ENCODE measurements at places on chromosomes 13 and 19. TPM values are rescaled to one million over a fixed set of nuclear protein-coding genes. Genes with fewer than 3 reads are reported as not detected.

CGB1 gene
- not detected for total RNA-seq

SAE1 gene
- 102 TPM for total RNA-seq

TGDS gene
- 10.8 TPM for total RNA-seq

PLK5 gene
- total RNA-seq = 0.24 TPM

TGFBR3L gene
- 1.1 TPM for total RNA-seq

DNA sequence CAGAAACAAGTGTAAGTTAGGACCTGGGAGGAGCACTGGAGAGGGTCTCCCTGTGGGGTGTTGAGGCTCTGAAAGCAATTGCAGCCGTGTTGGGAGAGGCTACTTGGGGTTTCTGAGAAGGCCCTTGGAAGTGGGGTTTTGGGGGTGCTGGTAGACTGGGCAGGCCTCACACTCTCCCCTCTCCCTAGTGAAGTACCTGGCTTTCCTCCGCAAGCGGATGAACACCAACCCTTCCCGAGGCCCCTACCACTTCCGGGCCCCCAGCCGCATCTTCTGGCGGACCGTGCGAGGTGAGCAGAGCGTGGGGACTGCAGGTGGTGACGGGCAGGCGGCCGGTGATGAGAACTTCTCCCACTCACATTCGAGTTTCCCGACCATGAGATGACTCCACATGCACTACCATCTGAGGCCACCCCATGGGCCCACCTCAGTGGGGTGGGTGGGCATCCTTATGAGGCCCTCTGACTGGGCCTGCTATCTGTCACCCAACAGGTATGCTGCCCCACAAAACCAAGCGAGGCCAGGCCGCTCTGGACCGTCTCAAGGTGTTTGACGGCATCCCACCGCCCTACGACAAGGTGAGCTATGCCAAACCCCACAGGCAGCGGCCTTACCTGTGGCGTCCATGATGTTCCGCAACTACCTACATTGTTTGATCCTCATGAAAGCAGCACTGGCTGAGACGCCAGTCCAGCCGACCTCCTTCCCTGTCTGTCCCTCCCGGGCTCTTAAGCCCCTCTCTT, 3.0 kb downstream of the RPL13A start:
- H3K27ac ChIP-seq = peak overlapping the region; percentile 92
- peaks cover 43% of the 10 kb centered on the region for H3K36me3 ChIP-seq
- peaks cover 11% of the 10 kb centered on the region for H3K4me1 ChIP-seq
- peak overlapping the region; percentile 98 for H3K4me3 ChIP-seq

DNA sequence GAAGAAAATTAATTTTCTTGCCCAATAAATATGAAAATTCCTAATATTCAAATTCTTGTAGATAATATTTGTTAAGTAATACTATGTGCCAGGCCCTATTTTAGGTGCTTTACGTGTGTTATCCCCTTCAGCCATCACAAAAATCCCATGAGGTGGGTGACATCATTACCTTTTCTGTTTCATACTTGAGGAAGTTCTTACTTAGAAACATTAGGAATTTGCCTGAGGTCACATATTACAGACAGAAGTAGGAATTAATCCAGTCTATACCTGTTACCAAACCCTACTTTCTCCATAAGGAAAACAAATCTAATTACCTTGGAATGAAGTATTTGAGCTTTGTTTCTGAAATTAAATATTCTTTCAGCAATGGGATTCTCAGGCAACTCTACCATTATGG, 336.1 kb downstream of the GPC6 start:
- no peaks in the 10 kb centered on the region for H3K36me3 ChIP-seq
- no peak for DNase-seq
- peaks cover 7% of the 10 kb centered on the region for H3K4me1 ChIP-seq
- H3K27me3 ChIP-seq = no peaks in the 10 kb centered on the region
- H3K4me3 ChIP-seq = no peak overlapping the region
- H3K27ac ChIP-seq = no peak overlapping the region

GRCh38 chr13:44274771-44275205, 98.8 kb upstream of the SERP2 start:
- H3K27me3 ChIP-seq = peaks cover 3% of the 10 kb centered on the region
- H3K4me3 ChIP-seq = no peak overlapping the region
- peaks cover 24% of the 10 kb centered on the region for H3K4me1 ChIP-seq

DNA sequence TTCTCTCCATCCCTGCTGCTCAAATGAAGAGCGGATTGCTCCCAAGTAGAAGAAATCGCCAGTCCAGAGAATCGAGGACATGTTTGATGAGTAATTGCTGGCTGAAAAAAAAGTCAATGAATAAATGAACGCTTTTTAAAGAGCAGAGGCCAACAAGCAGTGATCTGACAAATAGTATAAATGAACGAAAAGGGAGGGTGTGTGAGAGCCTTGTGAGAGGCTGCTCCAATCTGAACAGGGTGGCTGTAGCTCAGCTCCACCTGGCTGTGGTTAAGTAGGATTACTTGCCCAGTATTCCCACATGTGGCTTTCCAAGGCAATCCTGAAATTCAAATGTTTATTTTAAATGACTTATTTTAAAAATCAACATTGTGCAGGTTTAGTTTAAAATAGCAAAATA, 117.1 kb downstream of the TSHZ3 start:
- H3K4me1 ChIP-seq = no peaks in the 10 kb centered on the region
- no peak overlapping the region for H3K27ac ChIP-seq
- H3K4me3 ChIP-seq = no peak overlapping the region
- H3K36me3 ChIP-seq = no peaks in the 10 kb centered on the region
- H3K27me3 ChIP-seq = peaks cover 8% of the 10 kb centered on the region

DNA sequence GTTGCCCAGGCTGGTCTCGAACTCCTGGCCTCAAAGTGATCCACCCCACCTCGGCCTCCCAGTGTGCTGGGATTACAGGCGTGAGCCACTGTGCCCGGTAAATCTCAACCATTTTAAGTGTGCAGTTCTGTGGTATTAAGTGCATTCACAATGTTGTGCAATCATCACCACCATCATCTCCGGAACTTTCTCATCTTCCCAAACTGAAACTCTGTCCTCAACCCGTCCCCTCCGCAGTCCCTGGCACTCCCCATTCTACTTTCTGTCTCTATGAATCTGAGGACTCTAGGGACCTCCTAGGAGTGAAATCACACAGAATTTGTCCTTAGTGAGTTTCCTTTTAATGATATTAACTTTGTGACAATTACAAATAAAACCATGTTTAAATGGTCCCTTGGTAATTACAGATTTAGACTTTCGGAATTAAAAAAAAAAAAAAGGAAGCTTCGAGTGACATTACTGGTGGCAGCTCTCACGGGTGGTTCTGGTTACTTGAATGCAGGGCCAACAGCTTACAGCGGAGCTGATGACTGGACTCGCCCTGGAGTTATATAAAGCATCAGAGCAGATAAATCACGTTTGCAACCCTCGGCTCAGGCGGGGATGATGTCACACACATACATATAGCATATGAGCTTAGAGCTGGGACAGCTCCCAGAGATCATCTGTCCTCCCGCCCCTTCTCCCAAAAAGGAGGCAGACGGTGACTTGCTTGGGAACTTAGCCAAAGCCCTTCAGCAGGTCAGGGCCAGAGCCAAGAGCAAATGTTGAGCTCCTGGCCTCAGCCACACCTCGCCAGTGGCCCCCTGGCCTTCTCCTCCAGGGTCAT, 89.8 kb downstream of the ZNF557 start:
- H3K4me1 ChIP-seq = peaks cover 5% of the 10 kb centered on the region
- no peak for DNase-seq

- H3K4me1 ChIP-seq = peaks cover 19% of the 10 kb centered on the region
- no peaks in the 10 kb centered on the region for H3K36me3 ChIP-seq
- DNase-seq = no peak
- no peak overlapping the region for H3K4me3 ChIP-seq
These were observed 22.8 kb downstream of the TSHZ3 start for GRCh38 chr19:31326329-31327028.

DNA sequence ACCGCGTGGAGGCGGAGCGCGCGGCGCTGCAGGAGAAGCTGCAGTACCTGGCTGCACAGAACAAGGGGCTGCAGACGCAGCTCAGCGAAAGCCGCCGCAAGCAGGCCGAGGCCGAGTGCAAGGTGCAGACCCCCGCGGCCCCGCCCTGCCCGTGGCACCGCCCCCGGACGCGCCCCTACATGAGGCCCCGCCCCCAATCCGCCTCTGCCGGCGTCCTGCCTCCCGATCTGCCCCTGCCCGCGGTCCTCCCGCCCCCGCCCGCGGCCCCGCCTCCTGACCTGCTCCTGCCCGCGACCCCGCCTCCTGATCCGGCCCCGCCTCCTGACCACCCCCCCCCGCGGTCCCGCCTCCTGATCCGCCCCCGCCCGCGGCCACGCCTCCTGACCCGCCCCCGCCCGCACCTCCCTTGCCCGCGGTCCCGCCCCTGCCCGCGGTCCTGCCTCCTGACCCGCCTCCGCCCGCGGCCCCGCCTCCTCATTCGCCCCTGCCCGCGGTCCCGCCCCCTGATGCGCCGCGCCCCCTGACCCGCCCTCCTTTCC, 11.7 kb downstream of the PRR36 start:
- H3K4me1 ChIP-seq = no peaks in the 10 kb centered on the region
- no peaks in the 10 kb centered on the region for H3K36me3 ChIP-seq
- H3K27me3 ChIP-seq = peaks cover 19% of the 10 kb centered on the region
- H3K27ac ChIP-seq = no peak overlapping the region

DNA sequence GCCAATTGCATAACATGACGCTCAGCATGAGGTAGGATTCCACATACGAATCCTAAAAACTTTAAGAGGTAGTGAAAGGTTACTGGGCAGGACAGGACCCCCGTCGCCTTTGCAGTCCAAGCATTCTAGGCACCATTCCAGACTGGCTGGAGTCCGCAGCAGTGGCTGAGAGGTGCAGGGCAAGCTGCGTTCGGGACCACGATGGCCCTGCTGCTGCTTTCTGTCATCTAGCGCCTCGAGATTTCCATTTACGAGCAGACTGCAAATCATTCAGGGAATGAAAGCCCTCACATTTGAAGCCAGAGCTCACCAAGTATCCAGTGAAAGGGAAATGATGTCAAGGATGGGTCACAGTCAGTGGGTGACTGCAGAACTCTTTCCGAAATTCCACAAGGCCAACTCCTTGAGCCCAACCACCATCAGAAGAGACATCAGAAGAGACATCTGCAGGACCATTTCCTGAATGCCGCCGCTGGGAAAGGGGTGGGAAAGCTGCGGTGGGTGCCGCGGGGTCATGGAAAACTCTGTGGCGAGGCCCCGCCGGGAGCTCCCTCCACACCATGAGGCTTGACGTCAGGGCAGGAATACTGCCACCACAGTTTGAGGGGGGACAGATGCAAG, 88.3 kb downstream of the COL4A1 start:
- no peak for DNase-seq
- no peaks in the 10 kb centered on the region for H3K27me3 ChIP-seq
- no peak overlapping the region for H3K4me3 ChIP-seq
- H3K27ac ChIP-seq = no peak overlapping the region
- peaks cover 24% of the 10 kb centered on the region for H3K4me1 ChIP-seq
- H3K36me3 ChIP-seq = no peaks in the 10 kb centered on the region

DNA sequence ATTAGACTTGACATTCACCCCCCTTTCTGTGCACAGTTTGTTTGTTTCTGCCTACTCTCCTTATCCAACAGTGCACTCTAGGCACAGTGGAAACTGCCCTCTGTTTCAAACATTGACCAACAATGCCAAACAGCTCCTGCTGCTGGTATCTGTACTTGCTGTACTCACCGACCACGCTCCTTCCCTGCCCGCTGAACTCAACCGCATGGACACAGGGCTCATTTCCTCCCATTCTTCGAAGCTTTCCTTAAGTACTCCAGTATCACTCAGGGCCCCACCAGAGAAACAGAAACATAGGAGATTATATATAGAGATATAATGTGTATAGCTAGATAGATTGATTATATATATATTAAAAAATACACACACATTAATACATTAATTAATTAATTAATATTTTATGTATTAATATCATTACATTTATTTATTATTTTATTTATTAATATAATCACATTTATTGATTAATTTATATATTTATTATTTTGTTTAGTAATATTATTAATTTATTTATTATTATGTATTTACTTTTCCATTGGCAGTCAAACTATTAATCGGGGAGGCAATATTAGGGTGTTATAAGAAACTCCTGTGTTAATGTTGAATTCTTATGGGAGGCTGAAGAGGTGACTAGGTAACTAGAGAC, 1528.2 kb downstream of the EFNB2 start:
- H3K4me1 ChIP-seq = no peaks in the 10 kb centered on the region
- no peak overlapping the region for H3K27ac ChIP-seq
- H3K27me3 ChIP-seq = no peaks in the 10 kb centered on the region
- no peaks in the 10 kb centered on the region for H3K36me3 ChIP-seq

GRCh38 chr13:112839356-112840105, 129.5 kb upstream of the MCF2L start:
- H3K36me3 ChIP-seq = peaks cover 8% of the 10 kb centered on the region
- H3K27me3 ChIP-seq = no peaks in the 10 kb centered on the region
- no peak overlapping the region for H3K27ac ChIP-seq
- DNase-seq = no peak

DNA sequence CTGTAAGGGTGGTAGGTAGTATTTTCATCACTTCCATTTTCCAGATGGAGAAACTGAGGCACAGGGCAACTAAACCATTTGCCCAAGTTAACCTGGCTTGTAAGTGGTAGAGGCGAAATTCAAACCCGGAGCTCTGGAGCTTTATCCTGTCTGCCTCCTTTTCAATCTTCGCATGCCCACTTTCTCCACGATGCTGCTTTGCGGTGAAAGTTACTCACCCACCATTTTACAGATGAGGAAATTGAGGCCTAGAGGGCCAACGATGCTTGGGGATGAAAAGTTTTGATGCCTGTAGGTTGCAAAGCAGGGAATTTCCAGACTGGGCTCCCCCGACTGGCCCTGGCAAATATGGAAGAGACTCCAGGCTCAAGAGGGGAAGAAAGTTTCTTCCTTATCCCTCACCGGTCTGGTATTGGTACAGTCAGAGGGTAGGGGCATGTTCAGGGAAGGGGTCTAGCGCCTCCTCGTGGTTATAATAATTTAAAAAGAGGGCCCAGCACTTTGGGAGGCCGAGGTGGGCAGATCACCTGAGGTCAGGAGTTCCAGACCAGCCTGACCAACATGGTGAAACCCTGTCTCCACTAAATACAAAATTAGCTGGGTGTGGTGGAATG, 1.9 kb upstream of the SH2D3A start:
- H3K36me3 ChIP-seq = no peaks in the 10 kb centered on the region
- DNase-seq = no peak
- H3K27me3 ChIP-seq = peaks cover 30% of the 10 kb centered on the region
- H3K4me1 ChIP-seq = peaks cover 4% of the 10 kb centered on the region
- no peak overlapping the region for H3K27ac ChIP-seq
- no peak overlapping the region for H3K4me3 ChIP-seq

GRCh38 chr19:19259741-19260140, 13.4 kb downstream of the TM6SF2 start:
- peaks cover 12% of the 10 kb centered on the region for H3K4me1 ChIP-seq
- no peak for DNase-seq
- H3K36me3 ChIP-seq = no peaks in the 10 kb centered on the region
- no peak overlapping the region for H3K27ac ChIP-seq

- no peak for DNase-seq
- H3K27me3 ChIP-seq = peaks cover 9% of the 10 kb centered on the region
- no peaks in the 10 kb centered on the region for H3K4me1 ChIP-seq
These were observed 74.2 kb upstream of the ZNF536 start for GRCh38 chr19:30297969-30298368.

DNA sequence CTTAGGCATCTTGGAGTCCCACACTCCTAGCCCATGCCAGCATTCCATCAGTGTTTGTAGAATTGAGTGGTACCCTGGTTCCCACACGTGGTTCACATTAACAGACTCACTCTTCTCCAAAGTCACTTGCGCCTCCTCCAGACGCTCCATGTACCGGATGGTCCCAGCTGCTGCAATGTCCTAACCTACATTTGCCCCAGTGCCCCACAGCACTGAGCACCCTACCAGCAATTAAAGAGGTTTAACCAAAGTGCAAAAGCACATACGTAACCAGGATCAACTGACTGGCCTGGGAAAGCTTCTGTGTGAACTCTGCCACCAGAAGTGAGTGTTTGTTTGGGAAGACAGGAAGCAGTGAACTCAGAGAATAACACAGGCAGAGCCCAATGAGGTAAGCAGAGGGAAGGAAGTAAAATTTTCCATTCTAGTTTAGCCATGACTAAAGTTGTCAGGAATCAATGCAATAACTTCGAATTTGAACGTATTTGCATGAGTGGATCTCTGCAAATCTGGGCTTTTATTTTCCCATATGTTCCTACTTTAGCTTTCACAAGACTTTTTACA, 7.3 kb upstream of the MEDAG start:
- DNase-seq = no peak
- H3K27ac ChIP-seq = no peak overlapping the region

All from type B pancreatic cell (in vitro differentiated cells).